ENCODE measurements at places on chromosomes 11 and 22.

DNA sequence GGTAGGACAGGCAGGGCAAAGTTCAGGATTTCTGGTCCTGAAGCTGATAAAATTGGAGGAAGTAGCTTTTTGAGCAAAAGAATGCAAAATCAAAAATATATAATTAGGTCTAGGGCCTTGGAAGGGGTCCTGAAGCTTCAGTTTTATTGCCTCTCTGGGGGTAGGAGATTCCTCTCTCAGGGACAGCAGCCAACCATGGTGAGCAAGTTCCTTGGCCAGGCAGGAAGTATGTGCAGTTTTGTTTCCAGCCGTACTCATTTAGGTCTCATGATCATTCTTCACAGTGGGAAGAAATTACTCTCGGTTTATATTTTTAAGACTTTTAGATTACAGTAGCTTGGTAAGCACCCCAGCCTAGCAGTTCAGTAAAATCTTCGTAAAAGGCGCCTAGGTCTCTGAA lies 2.9 kb upstream of the RAB38 start:
- no peak for DNase-seq

- no peak for DNase-seq
These were observed 10.7 kb downstream of the DAGLA start for GRCh38 chr11:61690706-61691379.

- no peak for DNase-seq
These were observed 75.1 kb upstream of the NUP50 start for GRCh38 chr22:45088576-45088975.

GRCh38 chr22:45516163-45516562 lies 13.5 kb downstream of the FBLN1 start:
- no peak for DNase-seq

DNA sequence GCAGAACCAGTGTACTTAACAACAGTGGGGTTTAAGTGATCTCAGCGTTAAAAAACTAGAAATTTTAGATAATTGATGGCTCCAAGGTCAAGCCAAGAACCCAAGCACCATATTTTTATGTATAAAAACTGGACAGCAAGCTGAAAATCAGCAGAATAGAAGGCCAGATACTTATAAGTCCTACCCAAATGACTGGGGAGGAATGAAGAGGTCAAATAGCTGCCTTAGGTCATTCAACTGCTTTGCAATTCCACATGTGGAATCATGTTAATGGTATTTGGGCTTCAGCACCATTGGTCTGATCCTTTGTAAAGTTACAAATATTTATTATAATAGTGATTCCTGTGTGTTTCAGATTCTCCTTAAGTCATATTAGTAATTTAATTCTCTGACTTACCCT lies 108.4 kb downstream of the FAT3 start:
- no peak for DNase-seq

DNA sequence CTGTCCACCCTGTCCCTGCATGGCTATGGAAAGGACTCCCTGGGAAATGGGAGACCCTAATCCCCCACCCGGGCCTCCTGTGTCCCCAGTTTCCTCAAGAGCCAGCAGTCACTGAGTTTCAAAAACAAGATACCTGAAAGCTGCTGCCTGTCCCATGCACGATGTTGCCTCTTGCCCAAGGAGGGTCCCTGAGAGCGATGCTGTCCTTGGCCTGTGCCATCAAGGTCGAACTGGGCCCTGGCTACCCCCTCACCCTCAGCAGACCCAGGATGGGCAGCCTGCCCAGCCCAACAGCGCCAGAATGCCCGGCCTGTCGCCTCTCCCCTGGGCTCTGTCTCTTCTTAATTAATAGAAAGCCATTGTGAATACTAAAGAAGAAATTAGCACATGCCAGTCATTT lies 104.5 kb upstream of the LMO1 start:
- DNase-seq: no peak
